ENCODE measurements at places on chromosomes 1 and 21.

DNA sequence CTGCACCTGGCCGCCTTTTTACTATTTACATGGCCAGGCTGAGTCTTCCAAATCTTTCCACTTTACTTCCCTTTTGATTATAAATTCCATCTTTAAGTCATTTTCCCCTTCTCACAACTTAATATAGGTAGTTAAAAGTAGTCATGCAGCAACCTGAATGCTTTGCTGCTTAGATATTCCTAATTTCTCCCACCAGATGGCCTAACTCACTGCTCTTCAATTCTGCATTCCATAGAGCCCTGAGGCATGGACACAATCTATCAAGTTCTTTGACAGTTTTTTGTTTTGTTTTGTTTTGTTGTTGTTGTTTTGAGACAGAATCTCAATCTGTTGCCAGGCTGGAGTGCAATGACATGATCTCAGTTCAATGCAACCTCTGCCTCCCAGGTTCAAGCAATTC is 21.7 kb upstream of the FAAH start:
- DNase-seq = no peak

- no peak for DNase-seq
These were observed 6.4 kb downstream of the NUAK2 start for GRCh38 chr1:205315008-205315618.

GRCh38 chr1:245748240-245748639 is 593.5 kb downstream of the KIF26B start:
- peak; percentile 34 for DNase-seq

GRCh38 chr21:29499734-29500343 is 201.1 kb downstream of the BACH1 start:
- peak; percentile 66 for DNase-seq

GRCh38 chr1:43832255-43832654 is 101.3 kb upstream of the ARTN start:
- DNase-seq = no peak

DNA sequence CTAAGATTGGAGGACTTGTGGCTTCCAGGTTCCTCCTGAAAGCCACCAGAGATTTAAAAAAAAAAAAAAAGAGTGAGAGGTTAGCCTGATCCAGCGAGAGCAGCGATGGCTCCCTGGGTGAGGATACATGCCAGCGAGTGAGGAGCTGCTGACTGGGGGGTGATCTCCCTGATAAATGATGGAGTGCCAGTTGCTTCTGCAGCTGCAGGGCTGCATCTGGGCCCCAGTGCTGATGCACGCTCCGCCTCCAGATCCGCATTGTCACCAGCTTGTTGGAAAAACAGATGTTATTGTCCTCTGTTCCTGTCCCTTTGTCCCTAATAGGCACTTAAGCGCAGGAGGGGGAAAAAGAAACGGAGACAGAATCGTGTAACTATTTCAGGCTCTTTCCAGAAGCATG is 28.6 kb downstream of the UBIAD1 start:
- no peak for DNase-seq

DNA sequence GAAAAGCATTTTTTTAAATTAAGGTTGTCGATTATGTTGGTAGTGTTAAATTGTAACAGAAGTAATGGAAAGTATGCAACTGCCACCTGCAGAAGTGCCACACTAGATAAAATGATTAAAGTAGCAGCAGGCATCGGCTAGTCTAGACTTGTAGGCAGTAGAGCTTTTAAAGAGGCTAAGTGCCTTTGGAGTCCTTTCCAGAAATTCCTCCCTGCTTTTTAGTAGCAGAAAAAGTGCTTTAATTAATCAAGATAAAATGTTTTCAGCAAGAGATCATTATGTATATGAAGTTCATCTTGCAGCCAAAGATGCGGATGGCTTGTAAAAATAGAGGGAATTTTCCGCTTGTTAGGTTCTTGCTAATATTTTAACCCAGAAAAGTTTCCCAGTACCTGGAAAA is 87.1 kb upstream of the LRRC8D start:
- no peak for DNase-seq

GRCh38 chr1:37303884-37304574 is 170.4 kb upstream of the ZC3H12A start:
- DNase-seq = no peak

DNA sequence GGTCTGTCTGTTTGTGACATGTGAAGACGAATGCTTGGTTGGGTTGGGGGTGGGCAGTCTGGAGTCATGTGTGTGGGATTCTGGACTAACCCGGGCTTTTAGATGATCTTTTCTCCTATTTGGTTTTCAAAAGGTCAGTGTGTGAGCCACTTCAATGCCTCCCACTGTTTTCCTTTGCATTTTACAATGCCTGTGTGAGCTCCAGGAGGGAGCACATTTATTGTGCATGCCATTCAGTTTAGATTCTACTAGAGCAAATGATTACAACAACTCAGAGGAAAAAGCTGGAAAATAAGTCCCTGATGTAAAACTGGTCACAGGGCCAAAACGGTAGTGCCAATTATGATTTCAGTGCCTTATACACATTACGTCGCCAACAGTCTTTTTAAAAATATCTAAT is 90.9 kb downstream of the LYPLAL1 start:
- no peak for DNase-seq

DNA sequence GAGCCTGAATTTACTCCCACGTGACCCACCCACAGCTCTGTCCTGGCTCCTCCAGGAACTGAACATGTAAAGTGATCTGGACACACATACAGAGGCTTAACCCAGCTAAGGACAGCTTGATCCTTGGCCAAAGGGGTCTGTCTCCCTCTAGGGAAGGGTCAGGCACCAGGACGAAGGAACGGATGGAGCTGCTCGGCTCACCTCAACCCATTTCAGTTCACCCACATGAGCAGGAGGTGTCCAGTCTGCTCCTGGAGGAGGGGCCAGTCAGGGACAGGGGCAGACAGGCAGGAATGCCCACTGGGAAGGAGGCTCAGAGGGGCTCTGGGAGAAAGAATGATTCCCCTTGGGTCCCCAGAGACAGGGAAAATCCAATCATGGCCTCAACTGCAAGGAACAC is 567.2 kb downstream of the PTPRU start:
- DNase-seq = no peak

Data from NCI-H526 (cell line).